ENCODE measurements at places on chromosomes 1 and 21.

- no peak for DNase-seq
Measured at GRCh38 chr1:220705782-220706181, 15.6 kb downstream of the C1orf115 start.

- peak; percentile 72 for DNase-seq
Measured at GRCh38 chr1:179228783-179229213, 679 bp downstream of the ABL2 start.

DNA sequence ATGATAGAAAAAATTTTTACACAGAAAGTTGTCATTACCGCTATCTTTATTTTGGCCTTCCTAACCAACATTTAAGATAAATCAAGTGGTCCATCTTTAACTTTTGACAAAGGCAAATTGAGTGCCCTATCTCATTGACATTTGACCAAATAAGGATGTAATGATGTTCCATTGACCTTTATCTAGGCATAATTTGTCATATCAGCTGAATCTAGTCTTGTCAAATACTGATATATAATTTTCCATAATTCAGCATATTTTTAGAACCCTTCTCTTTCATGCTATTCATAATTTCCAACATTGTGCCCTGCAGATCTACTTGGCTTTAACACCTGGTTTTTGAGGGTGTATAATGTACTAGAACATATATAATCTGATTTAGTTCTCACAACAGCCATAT, 63.8 kb downstream of the XCL1 start:
- DNase-seq, result no peak

- DNase-seq, result peak; percentile 18
Measured at GRCh38 chr1:94541246-94542087, at the start of gene F3. F3 (minus strand) TSS chr1:94541759; CDS start chr1:94541636, 123 bp downstream.

- DNase-seq, result no peak
Measured at GRCh38 chr1:227733751-227734545, 1.2 kb downstream of the JMJD4 start.

DNA sequence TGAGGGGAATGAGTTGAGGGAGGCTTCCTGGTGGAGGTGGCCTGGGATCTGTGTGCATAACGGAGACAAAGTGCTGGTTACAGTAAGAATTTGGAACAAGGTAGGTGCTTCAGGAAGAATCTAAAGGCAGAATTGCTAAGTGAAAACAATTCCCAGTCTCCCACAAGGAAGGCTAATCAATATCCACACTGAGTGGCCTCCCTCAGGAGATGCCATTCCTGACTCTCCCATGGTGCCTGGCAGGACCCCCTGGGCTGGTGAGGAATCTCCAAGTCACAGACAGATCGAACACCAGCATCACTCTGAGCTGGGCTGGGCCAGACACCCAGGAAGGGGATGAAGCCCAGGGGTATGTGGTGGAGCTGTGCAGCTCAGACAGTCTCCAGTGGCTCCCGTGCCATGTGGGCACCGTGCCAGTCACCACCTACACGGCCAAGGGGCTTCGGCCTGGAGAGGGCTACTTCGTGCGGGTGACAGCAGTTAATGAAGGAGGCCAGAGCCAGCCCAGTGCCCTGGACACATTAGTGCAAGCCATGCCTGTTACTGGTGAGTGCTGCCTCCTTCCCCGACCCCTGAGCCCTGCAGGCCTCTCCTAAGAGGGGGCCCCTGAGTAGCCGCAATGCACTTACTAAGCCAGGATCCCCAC, 30.7 kb downstream of the IGFN1 start:
- DNase-seq, result no peak

DNA sequence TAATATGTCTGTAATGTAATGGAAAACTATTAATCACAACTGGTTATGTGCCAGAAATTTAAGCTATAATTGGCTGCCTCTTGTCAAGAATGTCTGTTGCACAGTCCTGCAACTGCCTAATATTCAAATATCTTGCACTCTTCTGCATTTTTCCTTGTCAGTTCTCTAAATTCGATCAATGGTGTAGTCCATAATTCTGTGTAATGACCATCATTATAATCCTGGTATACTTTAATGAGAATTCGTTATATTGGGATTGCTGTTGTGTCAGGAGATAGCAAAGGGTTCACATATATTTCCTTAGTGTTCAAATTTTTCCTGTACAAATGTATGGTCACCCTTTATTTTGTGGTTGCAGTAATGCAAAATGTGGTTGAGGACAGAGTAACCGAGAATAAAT, 4.8 kb downstream of the NTNG1 start:
- no peak for DNase-seq

GRCh38 chr1:83499998-83500397, 498.9 kb downstream of the TTLL7 start:
- no peak for DNase-seq

- no peak for DNase-seq
Measured at GRCh38 chr1:185636848-185637247, 97.3 kb upstream of the HMCN1 start.

DNA sequence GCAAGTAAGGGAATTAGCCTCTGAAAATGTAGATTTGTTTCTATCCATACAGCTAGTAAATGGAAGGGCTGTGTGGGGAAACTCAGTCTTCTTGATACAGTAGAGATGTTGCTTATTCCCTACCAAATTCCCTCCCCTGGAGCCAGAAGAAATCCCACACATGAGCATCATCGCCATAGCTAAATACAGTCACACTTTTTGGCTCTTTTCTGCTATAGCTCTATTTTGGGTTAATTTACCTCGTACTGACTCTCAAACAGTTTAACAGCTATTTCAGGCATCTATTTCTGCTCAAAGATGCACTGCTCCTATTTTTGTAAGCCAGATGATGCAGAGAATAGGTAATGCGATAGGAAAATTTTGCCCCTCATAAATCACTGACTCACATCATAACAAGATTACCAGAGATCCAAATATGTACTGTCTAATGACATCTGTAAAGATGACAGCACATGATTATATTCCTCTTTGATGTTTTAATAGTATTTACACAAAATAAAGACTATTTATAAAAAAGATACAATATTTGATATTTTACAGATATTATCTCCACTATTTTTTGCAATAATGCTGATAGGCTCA, 58.6 kb downstream of the XCL1 start:
- DNase-seq, result no peak

DNA sequence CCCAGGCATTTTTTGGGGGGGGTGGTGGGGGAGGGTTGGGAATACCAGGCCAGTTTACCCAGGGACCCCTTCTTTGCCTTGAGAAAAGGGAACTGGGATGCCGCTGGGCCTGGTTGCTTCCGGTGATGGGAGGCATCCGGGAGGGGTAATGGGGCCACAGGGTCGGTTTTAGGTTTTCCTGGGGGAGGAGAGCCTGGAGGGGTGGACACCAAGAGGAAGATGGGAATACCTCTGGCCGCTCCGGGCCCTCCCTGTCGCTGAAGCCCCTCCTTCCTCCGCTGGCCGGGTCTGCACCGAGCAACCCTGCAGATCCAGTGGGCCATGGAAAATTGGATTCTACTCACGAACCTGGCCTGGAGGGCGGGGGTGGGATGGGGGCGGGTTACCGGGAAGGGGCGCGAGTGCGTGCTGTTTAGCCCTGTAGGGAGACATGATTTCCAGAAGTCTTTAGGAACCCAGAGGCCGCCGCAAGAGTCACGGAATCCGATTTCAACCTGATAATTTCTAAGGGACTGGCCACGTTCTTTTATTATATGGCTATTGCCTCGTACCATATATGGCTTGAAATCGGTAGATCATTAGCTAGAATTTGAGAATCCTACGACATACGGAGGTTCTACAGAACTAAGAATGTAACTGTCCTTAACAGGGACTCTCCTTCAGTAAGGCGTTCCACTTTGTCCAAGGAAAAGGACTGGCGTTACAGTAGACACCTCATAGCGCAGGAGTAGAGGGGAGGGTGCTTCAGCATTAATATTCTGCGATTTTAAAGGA, 749 bp downstream of the AKIRIN1 start:
- DNase-seq, result no peak

DNA sequence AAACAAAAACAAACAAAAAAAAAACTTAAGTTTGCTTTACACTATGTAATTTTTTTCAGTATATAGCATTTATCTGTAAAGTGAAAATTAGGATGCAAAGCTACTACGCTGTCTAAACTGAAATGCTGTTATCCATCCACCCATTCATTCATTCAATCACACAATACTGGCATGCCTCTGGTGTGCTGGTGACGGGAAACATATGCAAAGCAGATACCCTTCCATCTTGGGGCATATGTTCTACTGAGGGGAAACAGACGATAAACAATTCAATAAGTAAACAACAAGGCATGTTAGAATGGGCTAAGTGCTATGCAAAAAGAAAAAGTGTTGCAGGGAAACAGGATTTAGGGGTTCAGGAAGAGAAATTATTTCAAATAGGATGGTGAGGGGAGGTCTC, 3.2 kb downstream of the CLSTN1 start:
- DNase-seq, result no peak

GRCh38 chr1:2474933-2475371, 1.1 kb upstream of the PLCH2 start:
- DNase-seq, result no peak

GRCh38 chr21:15539376-15539775, 190.4 kb upstream of the USP25 start:
- DNase-seq, result no peak

GRCh38 chr21:34621434-34622350, 6.8 kb upstream of the RCAN1 start:
- DNase-seq, result no peak

GRCh38 chr1:47189844-47190508, at the start of gene PDZK1IP1:
PDZK1IP1 (minus strand) TSS chr1:47190036; CDS start chr1:47189932, 104 bp downstream.
- DNase-seq, result peak; percentile 39

GRCh38 chr1:193408782-193409293, 222.4 kb upstream of the B3GALT2 start:
- no peak for DNase-seq

DNA sequence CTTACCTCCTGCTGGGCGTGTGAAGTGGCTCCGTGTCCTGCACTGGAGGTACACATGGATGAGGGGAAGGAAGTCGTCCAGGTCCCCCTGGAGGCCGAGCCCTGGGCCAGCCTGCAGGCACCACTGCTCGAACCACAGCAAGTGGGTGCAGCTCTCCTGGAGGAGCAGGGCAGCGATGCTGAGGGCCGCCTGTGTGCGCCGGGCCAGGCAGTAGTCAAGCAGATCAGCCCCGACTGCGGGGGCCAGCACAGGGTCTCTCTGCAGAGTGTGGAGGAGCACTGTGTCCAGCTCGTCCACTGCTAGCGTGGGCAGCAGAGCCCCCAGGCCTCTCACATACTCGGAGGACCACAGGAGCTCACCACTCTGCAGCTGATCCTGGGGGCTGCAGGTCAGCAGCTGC, 45.9 kb downstream of the URB1 start:
- DNase-seq, result no peak

GRCh38 chr1:206065547-206066145, 12.7 kb downstream of the RHEX start:
- DNase-seq, result no peak

GRCh38 chr21:21018821-21019220, 20.6 kb downstream of the NCAM2 start:
- peak; percentile 71 for DNase-seq

- DNase-seq, result no peak
Measured at GRCh38 chr1:67019121-67019520, 34.8 kb downstream of the SLC35D1 start.

GRCh38 chr1:19403256-19403655, 82.1 kb downstream of the CAPZB start:
- DNase-seq, result no peak

DNA sequence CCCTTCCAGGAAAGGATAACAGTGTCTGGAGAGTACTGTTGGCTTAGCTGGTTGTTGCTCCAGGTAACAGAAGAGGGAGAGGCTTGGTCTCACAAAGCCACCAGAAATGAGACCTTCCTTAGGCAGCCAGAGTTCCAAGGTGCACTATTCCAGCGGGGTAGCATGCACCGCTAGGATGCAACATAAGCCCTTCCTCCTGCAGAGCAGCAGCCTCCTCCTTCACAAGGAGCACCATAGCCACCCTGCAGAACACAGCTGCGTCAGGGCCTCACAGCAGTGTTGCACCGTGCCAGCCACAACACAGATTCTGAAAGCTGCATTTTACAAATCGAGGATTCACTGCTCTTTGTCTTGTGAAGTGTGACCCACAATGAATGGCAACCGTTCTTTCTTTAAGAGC, 142.0 kb downstream of the CLIC6 start:
- no peak for DNase-seq

- peak; percentile 56 for DNase-seq
Measured at GRCh38 chr1:21524686-21525339, 15.6 kb downstream of the ALPL start.

DNA sequence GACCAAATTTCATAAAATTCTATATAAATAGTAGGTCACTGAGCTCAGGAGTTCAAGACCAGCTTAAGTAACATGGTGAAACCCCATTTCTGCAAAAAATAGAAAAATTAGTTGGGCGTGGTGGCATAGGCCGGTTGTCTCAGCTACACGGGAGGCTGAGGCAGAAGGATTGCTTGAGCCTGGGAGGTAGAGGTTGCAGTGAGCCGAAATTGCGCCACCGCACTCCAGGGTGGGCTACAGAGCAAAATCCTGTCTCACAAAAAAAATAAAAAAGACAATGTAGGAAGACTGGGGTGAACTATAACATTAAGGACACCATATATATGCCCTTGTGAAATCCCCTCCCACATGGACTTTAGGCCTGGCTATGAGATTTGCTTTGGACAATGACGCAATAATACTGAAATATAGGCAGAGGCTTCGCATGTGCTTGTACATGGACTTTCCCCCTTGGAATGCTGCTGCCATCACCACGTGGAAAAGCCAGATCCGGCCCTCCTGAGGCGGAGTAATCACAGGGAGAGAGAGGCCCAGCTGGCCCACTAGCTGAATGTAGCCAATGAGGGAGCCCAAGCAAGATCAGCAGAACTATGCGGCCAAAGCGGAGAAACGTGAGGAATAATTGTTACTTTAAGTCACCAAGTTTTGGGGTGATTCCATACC, 13.1 kb upstream of the USP1 start:
- no peak for DNase-seq

GRCh38 chr21:45161038-45161945, 86.9 kb downstream of the ADARB1 start:
- DNase-seq, result peak; percentile 9

DNA sequence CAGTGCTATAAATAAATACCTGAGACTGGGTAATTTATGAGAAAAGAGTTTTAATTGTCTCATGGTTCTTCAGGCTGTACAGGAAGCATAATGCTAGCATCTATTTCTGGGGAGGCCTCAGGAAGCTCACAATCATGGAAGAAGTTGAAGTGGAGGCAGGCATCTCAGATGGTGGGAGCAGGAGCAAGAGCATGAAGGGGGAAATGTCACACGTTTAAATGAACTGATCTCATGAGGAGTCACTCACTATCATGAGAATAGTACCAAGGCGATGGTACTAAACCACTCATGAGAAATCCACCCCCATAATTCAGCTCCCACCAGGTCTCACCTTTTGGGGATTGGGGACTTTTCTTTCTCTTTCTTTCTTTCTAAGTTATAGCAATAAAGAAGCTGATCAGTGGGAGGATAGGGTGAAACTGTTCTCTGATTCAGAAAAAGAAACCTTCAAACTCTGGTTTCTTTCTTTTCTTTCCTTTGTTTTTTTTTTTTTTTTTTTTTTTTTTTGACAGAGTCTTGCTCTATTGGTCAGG, 17.1 kb upstream of the SPAG17 start:
- DNase-seq, result no peak

DNA sequence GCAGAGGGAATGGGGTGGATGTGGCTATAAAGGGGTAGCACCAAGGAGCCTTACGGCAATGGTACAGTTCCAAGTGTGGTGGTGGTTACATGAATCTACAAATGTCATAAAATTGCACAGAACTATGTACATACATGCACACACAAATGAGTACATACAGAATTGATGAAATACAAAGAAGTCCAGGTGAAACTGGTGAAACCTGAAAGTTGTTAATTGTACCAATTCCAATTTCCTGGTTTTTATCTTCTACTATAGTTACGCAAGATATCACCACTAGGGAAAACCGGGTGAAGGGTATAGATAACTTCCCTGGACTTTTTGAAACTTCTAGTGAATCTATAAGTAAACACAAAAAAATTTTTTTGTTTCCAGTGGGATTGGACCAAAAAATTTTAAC, 18.9 kb downstream of the HSF2BP start:
- DNase-seq, result no peak
